ENCODE measurements at places on chromosomes 5 and 9.

GRCh38 chr5:150422075-150422474 lies 9.4 kb upstream of the CD74 start:
- DNase-seq = no peak

DNA sequence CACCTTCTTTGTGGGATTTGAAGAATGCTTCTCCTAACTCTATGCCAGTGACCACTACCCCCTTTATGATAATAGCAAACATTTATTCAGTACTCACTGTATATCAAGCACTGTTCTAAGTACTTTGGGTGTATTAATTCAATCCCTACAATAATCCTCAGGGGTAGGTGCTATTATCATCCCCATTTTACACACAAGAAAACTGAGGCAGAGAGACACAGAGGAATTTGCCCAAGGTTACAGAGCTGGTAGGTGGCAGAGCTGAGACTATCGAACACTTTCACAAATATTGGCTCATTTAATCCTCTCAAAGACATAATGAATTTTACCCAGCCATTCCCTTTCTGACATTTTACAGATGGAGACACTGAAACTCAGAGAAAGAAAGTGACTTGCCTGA lies 9.8 kb upstream of the LARP1 start:
- no peak for DNase-seq

- no peak for DNase-seq
Measured at GRCh38 chr9:117528225-117528624, 113.4 kb upstream of the ASTN2 start.

DNA sequence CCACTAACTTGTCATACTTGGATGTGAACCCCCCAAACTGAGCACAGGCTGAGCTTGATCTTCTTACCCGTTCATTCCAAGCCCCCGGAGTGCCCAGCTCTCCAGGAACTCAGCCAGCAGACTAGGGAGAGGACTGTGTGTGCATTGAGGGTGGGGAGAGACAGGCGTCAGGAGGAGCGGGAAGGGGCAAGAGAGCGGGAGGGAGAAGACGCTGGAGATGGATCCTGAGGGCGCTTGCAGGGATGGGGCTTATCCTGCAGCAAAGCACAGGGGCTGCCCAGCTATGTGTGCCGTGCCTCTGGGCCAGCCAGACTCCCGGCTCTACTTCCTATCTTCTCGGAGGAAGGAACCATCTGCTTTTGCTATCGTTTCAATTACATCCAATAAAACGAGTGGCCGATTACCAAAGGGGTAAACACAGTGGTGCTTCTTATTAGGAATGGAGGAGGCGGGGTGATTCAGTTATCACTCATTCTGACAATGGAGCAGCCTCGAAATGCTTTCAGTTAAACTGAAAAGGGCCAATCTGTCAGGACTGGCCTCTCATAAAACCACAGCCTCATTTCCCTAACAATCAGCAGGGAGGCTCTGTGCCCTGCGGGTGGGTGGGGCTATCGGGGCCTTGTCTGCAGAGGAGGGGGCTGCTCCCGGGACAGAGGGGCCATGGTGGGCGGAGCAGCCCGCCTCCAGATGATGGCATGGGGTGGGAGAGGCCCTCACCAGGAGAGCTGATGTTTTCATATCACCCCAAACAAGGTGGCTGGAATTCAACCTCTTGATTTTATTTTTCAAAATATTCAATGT lies 168.2 kb downstream of the DAB2IP start:
- DNase-seq = no peak

- DNase-seq = peak; percentile 54
Measured at GRCh38 chr9:105204416-105204815, 40.0 kb upstream of the SLC44A1 start.

DNA sequence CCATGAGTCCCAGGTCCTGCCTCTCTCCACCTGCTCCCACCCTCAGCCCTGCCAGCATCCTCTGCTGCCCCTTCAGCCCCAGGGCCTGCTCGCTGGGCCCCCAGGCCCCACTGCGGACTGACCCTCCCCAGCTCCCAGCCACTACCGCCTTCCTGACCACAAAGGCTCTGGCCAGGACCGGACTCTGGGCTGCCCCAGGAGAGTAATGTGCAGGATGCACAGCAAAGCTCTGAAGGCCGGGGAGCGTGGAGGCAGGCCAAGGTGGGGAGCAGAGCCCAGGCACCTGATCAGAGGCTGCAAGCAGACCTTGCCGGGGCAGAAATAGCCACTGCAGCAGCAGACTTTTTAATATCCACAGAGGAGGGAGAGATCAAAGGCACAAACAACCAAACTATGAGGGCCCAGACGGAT lies 27.9 kb downstream of the IPPK start:
- DNase-seq = no peak

DNA sequence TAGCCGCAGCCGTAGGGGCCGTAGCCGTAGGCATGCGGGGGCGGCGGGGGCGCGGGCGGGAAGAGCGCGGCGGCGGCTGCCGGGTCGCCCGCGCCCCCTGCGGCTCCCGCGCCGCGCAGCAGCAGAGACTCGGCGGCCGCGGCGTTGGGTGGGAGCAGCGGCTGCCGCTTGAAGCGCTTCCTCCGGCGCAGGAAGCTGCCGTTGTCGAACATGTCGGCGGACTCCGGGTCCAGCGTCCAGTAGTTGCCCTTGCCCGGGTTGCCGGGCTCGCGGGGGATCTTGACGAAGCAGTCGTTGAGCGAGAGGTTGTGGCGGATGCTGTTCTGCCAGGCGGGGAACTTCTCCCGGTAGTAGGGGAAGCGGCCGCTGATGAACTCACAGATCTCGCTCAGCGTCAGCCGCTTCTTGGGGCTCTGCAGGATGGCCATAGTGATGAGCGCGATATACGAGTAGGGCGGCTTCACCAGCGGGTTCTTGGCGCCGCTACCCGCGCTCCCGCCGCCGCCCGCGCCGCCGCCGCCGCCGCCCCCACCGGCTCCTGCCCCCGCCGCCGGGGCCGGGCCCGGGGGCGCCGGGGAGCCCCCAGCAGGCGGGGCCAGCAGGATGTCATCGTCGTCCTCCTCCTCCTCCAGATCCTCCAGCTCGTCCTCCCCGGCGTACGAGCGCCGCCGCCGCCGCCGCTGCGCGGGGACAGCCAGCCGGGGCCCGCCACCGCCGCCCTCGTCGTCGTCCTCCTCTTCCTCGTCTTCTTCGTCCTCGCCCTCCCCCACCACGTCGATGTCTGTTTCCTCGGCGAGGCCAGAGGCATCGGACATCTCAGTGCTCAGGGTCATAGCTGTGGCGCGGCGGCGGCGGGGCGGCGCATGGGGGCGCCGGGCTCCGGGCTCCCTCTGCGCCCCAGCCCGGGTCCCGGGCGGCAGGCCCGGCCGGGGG lies 781 bp downstream of the FOXD1 start:
- peak; percentile 45 for DNase-seq

- DNase-seq = no peak
Measured at GRCh38 chr5:2997179-2997578, 245.7 kb upstream of the IRX2 start.

- DNase-seq = no peak
Measured at GRCh38 chr5:158236511-158237335, 377.8 kb upstream of the CLINT1 start.

GRCh38 chr5:176985516-176985915 lies 21.1 kb downstream of the UIMC1 start:
- DNase-seq = no peak

DNA sequence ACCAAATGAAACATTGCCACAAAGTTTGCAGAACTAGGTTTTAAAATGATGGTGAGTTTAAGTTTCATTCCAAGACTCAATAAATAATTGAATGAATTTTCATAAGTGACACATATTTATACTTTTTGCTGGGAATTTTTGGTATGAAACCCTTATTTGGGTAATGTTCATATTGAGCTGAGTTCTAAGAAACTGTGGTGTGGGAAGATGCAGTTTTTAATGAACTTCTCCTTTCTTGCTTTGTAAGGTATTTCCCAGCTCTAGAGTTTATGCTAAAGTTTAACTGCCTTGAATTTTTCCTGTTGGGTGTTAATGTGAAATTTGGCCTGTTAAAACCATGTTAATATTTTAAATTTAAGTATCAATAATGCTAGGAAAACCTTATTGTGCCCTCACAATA lies 15.1 kb downstream of the RABGAP1 start:
- DNase-seq = no peak

- DNase-seq = no peak
Measured at GRCh38 chr5:136337788-136338187, 27.6 kb downstream of the TRPC7 start.

DNA sequence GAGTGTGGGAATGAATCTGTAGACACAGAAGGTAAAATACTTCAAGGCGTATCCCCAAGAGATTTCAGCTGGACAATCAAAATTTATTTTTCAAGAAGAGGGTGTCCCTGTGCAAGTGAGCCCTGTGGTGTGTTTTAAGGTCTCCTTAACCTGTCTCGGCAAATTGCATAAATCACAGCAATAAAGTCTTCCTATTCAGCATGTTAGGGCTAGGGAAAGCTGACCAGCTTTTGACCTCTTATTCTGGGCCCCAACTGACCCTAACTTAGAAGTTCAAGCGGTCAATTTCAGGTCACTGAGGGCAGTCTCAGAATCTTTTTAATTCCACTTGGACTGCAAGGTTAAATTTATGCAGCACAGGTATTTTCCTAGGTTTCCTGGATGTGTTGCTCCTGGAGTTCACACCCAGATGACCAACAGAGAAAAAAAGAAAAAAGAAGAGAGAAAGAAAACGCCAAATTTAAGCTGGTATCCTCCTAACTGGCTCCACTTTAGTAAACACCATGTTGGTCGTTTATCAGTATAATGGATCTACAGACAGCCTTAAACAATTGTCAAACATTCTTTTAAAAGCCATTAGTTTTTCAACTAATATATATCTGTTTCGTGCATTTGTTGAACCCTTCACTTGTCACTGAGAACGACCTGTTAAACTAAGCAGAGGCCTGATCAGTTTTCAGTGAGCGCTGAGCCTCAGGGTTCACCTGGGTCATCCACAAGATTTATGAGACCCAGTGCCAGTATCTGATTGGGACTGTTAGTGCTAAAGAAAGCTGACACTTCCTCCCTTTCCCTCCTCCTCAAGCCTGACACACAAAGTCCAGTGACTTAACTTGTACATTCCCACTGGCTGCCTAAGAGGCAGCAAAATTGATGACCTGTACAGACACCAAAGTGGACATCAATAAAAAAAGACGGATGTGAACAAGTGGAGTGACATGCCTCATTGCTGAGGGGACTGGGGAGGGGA lies 546.1 kb downstream of the NR2F1-AS1 start:
- no peak for DNase-seq

GRCh38 chr9:30120666-30121065 lies 2263.8 kb upstream of the ACO1 start:
- no peak for DNase-seq

DNA sequence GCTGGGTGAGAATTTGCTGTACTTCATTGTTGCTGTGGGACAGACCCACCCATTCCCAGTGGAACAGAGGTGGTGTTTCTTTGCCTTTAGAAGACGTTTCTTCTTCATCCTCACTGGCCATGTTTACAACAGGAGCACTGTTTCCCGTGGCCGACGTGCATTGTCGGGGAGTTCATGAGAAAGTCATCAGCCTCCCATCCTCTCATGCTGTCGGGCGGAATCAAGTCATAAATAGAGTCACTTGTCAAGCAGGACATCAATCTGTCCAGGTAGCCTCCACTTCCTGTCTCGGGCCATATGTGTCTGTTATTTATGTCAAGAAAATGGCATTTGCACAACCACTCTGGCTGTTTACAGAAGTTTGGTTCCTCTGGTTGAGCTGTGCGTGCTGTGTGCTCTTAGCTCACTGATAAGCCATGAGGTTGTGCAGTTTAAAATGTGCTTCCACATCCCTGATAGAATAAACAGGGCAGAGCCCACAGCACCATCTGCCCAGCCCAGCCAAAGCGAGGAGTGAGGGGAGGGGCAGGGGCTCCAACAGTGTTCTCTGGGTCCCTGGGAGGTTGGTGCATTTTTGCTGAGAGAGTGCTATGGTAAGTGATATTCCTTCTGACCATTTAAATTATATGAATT lies 401.9 kb upstream of the IRX2 start:
- no peak for DNase-seq

GRCh38 chr5:57298295-57298984 lies 124.6 kb downstream of the GPBP1 start:
- DNase-seq = peak; percentile 88

DNA sequence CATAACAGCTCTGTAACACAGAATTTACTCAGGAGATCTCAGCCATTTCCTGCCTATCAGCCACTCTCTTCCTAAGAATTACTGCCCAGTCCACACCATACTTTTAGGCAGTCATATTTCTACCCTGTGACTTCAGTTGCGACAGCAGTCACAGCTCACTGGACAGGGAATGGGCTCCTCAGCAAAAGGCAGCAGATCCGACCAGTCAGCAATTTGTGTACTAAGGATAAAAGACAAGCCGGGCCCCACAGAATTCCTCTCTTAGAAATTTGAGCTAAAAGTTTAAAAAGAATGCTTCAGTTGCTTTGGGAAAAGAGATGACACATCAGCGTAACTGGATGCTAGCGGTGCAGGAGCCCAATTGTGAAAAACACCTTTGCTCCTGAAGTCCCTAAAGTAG lies 172.1 kb downstream of the ENC1 start:
- no peak for DNase-seq

- DNase-seq = no peak
Measured at GRCh38 chr5:160843240-160843639, 8.8 kb downstream of the ATP10B start.

GRCh38 chr5:15373151-15373550 lies 126.8 kb upstream of the FBXL7 start:
- no peak for DNase-seq

DNA sequence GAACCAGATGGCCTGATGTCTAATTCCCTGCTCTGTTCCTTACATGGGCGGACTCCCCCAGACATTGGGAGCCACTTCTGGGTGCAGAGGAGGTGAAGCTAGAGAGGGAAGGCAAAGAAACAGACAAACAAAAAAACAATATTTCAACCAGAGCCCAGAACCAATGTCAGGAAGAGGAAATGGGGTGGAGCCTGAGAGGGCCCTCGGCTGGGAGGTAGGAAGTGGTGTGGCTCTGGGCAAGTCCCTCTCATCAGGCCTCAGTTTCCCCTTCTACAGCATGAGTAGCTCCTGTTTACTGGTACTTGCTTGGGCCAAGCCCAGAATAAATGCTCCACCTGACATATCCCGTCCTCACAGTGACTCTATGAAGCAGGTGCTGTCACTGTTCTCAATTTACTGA lies 11.1 kb downstream of the SH2D3C start:
- no peak for DNase-seq

- DNase-seq = no peak
Measured at GRCh38 chr5:7851617-7852289, 820 bp upstream of the CFAP90 start.

- DNase-seq = peak; percentile 29
Measured at GRCh38 chr5:11104210-11104609, 343.2 kb upstream of the DAP start.

GRCh38 chr9:71819115-71819739 lies 50.9 kb upstream of the CEMIP2 start:
- DNase-seq = peak; percentile 49

- DNase-seq = no peak
Measured at GRCh38 chr5:11898-12297, 80.1 kb upstream of the PLEKHG4B start.

All from cerebellar cortex (tissue), 1 donor.